Forelimb muscle (tissue), 1 donor: ENCODE measurements at places on chromosomes 4 and X. TPM values are rescaled to one million over a fixed set of nuclear protein-coding genes. Genes with fewer than 3 reads are reported as not detected.

DNA sequence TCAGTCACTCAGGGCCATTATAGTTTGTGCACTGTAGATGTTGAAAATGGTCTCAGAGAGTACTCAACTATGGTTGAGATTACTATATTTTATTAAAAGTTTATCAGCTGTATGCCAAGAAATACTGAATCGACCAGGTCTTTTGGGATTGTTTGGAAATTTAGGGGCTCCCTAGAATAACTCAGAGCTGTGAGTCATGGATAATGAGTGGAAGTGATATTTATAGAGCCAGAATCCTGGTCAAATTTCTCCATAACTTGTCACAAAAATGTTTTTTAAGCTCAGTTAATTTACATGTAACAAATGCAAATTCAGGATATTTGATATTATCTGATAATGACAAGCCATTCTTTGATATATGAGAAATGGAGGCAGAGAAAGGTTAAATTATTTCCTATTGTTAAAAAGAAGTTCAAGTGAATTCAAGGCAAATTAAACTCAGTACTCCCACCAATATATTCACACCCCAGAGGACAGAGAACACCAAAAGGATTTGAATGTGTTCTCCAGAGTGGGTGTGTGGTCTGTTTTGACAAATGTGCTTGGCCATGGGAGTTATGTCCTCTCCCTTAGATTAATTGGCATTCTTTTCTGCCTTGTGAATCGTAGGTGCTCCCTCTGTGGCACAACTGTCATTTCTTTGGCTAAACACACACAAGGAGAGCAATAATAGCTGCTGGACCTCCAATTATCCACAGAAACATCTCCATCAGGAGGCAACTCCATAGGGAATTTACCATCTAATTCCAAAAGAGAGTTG is 37.7 kb downstream of the ARHGAP24 start:
- no peak for DNase-seq

The VEGFD gene
- polyA plus RNA-seq, result 0.59 TPM

The TMEM156 gene
- 0.18 TPM for polyA plus RNA-seq

The PAGE2B gene
- polyA plus RNA-seq, result 0.29 TPM

The STS gene
- 15.3 TPM for polyA plus RNA-seq
